ENCODE measurements at places on chromosomes 4 and X.

- DNase-seq = peak; percentile 13
Measured at GRCh38 chrX:11137543-11138139, 26.5 kb downstream of the HCCS start.

DNA sequence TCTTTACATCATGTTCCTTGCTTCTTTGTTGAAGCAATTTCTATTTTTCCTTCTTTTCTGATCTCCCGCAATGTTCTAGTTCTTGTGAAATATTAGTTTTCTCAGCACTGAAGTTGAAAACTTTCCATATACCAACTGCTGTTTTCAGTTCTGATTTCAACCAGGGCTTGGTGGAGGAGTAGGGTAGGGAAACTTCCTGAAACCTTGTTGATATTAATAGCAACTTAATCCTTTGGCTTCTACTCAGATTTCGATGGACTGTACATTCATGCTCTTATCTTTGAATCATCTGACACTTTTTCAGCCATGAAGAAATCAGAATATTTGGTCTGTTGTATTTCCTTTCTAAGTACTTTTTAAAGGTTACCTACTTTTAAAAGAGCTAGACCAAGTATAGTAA, 315.8 kb downstream of the RPA4 start:
- no peak for DNase-seq

DNA sequence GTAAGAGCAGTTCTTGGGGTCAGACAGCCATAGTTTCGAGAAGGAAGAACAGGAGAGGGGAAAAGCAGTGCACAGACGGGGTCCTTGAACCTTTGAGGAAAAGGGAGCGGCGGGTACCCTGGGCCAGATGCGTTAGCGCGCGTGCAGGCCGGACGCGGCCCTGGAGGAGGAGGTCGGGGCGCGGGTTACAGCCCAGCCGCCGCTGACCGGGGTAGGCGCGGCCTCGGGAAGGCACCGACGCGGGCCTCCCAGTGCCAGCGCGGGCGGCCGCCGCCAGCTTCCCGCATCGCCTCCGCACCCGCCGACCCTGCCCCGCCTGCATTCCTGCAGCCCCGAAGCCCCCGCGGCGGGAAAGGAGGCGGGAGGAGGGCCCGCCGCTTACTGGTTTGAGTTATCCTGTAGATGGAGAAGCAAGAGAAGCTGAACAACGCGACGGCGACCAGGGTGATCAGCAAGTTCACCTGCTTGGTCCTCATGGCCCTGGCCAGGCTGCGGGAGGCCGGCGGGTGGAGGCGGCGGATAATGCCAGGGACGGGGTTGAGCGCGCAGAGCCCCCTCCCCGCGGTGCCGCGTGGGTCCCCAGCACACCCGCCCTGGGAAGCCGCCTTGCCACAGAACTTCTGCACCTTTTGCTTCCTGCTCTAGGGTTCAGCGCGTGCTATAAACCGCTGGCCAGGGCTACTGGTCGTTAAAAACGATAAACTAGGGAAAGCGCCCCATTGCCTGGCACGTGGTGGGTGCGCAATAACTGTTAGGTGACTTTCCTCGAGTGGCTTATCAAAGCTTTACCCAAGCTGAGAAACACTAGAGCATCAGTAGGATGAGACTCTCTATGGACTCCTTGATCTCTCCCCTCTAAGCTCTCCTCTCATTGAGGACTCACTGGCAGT, at the start of gene MGAT4D:
Gene MGAT4D, minus strand, starts transcription at position 547 of the 890 bp plus-strand sequence. Its CDS starts 71 bp downstream, at position 476.
- DNase-seq = no peak

GRCh38 chr4:185598846-185599552, 63.7 kb upstream of the PDLIM3 start:
- no peak for DNase-seq
